Hepatocyte (in vitro differentiated cells): ENCODE measurements at places on chromosomes 6 and 20.

GRCh38 chr6:130150906-130151305, 71.8 kb downstream of the SAMD3 start:
- no peak for DNase-seq

DNA sequence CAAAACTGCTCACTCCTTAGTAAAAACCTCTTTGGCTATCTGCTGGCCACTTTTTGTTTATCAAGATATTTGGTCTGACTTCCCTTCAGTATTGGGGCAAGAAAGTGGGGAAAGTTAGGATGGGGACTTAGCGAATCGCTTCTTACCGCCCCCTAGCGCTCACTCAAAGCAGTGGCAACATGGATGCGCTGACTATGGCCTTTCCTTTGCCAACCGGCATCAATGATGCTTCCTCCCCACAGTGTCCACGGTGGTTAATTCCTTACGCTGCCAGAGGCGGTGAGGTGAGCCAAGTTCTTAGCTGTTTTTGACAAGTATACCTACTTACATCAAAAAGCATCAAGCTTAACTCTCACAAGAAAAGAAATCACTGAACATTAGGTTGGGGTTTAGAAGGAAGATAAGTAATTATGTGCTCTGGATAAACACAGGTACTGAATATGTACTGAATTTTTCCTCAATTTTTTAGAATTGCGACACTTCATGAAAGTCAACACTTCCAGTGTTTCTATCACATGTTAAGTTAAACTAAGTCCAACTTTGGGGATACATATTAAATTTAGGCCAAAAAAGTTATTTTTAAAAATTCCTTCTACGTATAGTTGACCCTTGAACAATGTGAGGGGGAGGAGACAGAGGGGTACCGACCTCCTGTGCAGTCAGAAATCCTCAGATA, 86.7 kb downstream of the GMDS start:
- DNase-seq = peak; percentile 54

DNA sequence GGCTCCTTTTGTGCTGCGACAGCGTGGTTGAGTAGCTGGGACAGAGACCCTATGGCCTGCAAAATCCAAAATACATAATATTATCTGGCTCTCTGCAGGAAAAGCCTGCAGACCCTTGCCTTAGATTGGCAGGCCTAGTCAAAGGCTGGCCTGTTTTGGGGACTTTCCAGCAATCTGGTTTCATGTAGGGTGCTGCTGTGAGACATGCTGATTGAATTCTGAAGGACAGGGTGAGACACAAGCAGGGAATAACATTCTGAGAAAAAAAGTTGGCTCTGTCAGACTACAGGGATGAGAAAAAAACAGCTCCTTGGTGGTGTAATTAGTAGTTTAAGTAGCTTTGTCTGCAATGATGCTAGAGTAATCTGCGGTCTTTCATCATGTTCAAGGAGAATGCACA, 402.7 kb upstream of the AGPAT4 start:
- no peak for DNase-seq

DNA sequence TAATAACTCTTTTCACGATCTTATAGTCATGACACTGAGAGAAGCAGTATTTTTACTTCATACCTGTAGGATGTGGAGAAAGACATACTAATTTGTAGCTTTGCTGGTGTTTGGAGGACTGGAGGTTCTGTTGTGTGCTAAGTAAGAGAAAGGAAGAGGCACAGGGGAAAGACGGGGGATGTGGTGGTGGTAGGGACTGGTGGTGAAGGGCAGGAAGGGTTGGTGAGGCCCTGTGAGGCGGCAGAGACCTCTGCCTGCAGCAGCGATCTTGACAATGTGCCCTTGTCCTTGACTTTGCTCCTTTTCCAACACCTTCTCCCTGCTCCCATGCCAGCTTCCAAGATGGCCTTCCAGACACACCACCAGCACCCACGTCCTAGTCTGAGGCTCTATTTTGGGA, 32.6 kb upstream of the MPC1 start:
- DNase-seq = no peak

DNA sequence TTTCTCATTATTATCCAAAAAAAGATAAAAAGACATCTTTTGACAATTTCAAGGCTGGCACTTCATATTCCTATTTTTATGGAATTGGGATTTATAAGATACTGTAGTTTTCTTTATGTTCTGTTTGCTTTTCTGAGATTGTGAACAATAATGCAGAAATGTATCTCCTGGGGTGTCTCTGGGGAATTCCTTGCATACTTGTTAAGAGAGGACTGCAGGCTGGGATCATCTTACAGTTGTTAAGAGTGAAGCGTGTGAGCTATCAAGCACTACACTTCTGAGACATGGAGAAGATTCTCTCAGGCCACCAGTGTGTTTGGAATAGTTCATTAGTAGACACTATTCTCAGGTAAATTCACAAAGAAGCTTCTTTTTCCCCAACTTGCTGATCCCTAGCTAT, 963.3 kb upstream of the GJE1 start:
- DNase-seq = no peak

DNA sequence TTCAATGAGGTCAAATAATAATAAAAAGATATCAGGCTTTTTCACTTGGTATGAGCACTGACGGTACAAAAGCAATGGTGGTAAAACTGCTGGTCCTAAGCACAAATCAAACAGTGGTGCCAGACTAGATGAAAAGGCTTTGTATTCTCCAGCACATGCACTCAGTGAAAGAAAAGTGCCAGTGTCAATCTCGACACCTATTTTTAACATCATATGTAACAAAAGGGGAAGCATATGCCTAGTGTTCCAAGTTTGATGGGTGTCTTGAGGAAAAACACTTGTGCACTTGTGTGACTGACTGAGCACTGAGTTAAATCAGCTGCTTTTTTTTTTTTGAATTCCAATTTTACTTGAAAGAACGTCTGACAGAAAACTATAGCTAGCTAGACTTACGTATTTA, 27.3 kb downstream of the MED23 start:
- DNase-seq = no peak

DNA sequence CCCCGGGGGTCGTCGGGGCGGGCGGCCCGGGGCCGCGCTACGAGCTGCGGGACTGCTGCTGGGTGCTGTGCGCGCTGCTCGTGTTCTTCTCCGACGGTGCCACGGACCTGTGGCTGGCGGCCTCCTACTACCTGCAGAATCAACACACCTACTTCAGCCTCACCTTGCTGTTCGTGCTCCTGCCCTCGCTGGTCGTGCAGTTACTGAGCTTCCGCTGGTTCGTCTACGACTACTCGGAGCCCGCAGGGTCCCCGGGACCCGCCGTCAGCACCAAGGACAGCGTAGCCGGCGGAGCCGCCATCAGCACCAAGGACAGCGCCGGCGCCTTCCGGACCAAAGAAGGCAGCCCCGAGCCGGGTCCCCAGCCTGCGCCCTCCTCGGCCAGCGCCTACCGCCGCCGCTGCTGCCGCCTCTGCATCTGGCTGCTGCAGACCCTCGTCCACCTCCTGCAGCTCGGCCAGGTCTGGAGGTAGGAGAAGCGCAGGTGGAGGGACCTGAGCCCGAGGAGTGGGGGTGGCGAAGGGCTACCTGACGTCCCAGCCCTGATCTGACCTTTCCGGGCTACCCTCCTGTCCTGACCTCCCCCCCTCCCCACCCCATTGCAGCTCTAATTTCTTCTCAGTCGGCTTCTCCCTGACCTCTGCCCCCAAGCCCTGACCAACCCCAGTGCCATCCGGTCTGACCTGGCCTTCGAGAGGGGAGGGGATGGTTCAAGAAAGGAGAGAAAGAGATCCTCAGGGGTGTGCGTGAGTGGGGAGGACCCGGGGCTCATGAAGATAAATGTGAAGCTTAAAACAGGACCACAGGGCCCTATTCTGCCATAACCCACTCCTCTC, 558 bp downstream of the XKR7 start:
- peak; percentile 94 for DNase-seq

GRCh38 chr6:119022796-119023195, 55.7 kb downstream of the FAM184A start:
- DNase-seq = no peak

DNA sequence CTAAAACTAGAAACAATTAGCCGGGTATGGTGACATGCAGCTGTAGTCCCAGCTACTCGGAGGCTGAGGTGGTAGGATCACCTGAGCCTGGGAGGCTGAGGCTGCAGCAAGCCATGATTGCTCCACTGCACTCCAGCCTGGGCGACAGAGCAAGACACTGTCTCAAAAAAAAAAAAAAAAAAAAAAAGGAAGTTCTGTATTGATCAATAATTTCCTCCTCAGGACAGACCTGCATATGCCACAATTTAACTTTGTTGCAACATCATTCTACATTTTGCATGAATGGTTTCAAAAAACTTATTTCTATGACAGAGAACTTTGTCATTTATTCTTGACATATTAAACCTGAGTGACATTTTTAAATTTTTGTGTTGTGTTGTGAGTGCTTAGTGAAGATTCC, 5.5 kb downstream of the DNAJC5 start:
- no peak for DNase-seq

- DNase-seq = no peak
These were observed 57.1 kb downstream of the SNAI1 start for GRCh38 chr20:50039706-50040431.

- DNase-seq = no peak
These were observed 35.7 kb upstream of the ZMYND8 start for GRCh38 chr20:47392015-47392720.

- peak; percentile 68 for DNase-seq
These were observed 241.0 kb downstream of the DLL1 start for GRCh38 chr6:170049641-170050561.

DNA sequence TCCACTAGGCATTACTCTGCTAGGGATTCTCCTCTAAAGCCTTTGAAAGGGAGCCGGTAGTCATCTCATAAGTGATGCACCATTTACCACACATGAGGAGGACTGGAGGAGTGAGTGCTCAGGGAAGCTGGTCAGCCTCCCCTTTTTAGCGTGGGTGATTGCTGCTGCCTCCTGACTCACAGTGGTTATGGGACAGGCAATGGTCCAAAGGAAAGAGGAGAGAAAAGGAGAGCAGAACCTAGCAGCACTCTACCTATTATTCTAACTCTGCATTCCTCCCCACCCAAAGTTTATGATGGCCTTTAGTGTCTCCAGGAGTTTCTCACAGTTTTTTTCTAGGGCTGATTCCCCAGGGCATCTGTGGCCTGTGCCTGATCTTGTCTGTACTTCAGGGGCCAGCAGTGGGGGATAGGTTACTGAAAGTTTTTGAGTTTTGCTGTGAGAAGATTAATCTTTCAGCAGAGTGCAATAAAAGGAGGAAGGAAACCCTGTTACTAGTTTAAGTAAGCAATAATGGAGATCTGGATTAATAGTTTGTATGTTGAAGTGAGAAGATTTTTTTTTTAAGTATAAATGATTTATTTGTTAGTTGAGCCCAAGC, 36.4 kb upstream of the GCLC start:
- peak; percentile 17 for DNase-seq

DNA sequence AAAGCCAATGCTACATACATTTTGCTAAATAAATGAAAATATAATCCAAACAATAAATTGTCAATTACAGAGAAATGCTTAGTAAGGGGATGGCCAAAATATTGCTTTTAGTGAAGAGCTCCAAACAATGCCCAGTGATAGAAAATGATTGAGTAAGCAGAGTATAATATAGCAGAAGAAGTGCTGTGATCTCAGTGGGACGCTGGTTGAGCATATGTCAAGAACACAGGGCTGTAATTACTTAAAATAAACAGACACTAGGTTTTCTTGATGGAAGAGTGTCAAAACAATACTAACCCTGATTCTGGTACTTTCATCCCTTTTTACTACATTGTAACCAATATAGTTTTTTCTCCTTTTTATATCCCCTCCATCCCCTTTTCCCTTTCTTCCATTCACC, 150.3 kb downstream of the GRIK2 start:
- DNase-seq = no peak

GRCh38 chr6:119148825-119149525, 70.5 kb upstream of the FAM184A start:
- no peak for DNase-seq

- DNase-seq = no peak
These were observed 24.6 kb downstream of the PPP1R14C start for GRCh38 chr6:150167479-150167873.

GRCh38 chr6:26550250-26550993, 12.3 kb downstream of the HMGN4 start:
- peak; percentile 83 for DNase-seq
